ENCODE measurements at places on chromosomes 5 and 9. TPM values are rescaled to one million over a fixed set of nuclear protein-coding genes. Genes with fewer than 3 reads are reported as not detected.
A peak's percentile ranks its signal among the peaks of the same experiment; 100 is the strongest.

DNA sequence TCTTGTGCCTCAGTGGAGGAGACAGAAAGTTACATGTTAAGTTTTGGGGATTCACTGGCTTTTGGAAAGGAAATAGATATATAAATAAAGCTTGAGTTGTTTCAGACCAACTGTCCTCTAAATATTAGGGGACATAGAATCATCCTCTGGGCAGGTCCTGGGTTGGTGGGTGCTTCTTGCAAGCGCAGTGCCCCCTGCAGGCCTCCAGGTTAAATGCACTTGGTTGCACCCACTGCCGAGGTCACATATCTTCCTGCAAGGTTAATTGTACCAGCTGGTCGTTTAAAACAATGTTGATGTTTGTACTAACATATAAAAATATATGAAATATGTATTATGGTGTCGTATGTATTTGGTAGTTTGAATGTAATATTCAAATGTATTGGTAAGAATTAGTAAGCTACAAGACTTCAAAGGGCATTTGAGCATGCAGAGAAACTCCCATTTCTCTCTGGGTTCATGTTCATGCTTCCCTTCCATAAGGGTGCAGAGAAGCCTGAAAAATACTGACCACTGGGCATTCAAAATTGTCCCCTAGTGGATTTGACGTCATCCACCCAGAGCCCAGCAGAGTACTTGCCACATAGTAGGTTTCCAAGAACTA, 87.0 kb downstream of the ZNF618 start:
- peaks cover 4% of the 10 kb centered on the region for H3K4me1 ChIP-seq
- H3K27me3 ChIP-seq, result no peaks in the 10 kb centered on the region
- peak; percentile 68 for DNase-seq
- no peak overlapping the region for H3K27ac ChIP-seq
- H3K36me3 ChIP-seq, result no peaks in the 10 kb centered on the region
- no peak overlapping the region for H3K4me3 ChIP-seq

The PTPN3 gene
- total RNA-seq, result 13.9 TPM

The INSYN2B gene
- not detected for total RNA-seq

The GBA2 gene
- 22.0 TPM for total RNA-seq

DNA sequence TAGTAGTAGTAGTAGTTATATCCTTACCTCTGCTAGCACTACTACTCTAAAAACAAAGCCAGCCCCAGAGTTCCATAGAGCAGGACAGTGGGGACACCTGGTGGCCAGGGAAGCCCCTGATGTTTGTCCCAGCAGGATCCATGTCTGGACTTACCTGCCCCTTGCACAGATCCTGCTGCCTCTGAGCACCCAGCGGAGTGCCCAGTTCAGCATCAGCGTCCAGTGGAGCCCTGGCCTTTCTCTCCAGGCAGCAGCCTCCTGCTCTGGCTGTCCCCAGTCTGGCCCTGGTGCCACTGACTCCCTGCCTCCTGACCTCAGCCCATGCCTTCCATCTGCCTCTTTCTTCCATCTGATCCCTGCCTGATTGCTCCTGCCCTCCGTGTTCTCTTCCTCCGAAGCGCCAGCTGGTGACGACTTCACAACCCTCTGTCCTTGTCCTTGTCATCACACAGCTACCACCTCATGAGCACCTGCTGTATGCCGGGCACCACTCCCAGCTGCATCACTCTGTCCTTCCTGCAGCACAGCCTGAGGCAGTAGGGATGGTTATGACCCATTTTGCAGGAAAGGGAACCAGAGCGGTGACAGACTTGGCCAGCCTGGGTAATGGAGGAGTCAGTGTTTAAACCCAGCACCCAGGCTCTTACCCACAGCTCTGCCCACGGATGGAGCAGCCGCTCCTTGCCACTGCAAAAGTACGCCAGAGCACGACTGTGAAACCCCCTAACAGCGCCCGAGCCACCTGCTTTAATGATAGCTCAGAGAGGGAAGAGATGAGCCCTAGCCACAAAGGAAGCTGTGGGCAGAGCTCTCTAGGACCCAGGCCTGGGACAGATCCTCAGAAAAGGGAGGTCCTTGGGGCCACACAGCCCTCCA, 11.5 kb downstream of the SARDH start:
- no peaks in the 10 kb centered on the region for H3K36me3 ChIP-seq
- no peak overlapping the region for H3K27ac ChIP-seq
- no peak overlapping the region for H3K4me3 ChIP-seq
- DNase-seq, result peak; percentile 41

- DNase-seq, result no peak
- H3K27ac ChIP-seq, result no peak overlapping the region
- H3K36me3 ChIP-seq, result no peaks in the 10 kb centered on the region
- H3K27me3 ChIP-seq, result no peaks in the 10 kb centered on the region
- no peaks in the 10 kb centered on the region for H3K4me1 ChIP-seq
Measured at GRCh38 chr5:130870691-130871090, 294.4 kb downstream of the HINT1 start.

- no peak for DNase-seq
- H3K36me3 ChIP-seq, result no peaks in the 10 kb centered on the region
- no peak overlapping the region for H3K27ac ChIP-seq
- H3K4me3 ChIP-seq, result no peak overlapping the region
- H3K4me1 ChIP-seq, result no peaks in the 10 kb centered on the region
- H3K27me3 ChIP-seq, result no peaks in the 10 kb centered on the region
Measured at GRCh38 chr5:171428809-171429542, 9.5 kb downstream of the FGF18 start.

GRCh38 chr5:103016167-103016566, 103.8 kb downstream of the GIN1 start:
- H3K4me1 ChIP-seq, result no peaks in the 10 kb centered on the region
- H3K27me3 ChIP-seq, result no peaks in the 10 kb centered on the region
- no peak for DNase-seq

GRCh38 chr5:132812781-132813598, at the start of gene SOWAHA:
Gene SOWAHA (plus strand): TSS chr5:132813302. CDS start chr5:132813622, 320 bp downstream.
- no peaks in the 10 kb centered on the region for H3K36me3 ChIP-seq
- peaks cover 14% of the 10 kb centered on the region for H3K4me1 ChIP-seq
- no peaks in the 10 kb centered on the region for H3K27me3 ChIP-seq
- peak; percentile 61 for DNase-seq
- H3K4me3 ChIP-seq, result peak within 1 kb of the TSS; percentile 54
- H3K27ac ChIP-seq, result no peak within 1 kb of the TSS

Data from pancreas (tissue), 10 donors.